Activated CD4-positive, alpha-beta T cell treated with anti-CD3 and anti-CD28 coated beads, Interleukin-2, amount 50 U/mL, for 1 hour (primary cell): ENCODE measurements at places on chromosomes 5 and 9.
A peak's percentile ranks its signal among the peaks of the same experiment; 100 is the strongest.

DNA sequence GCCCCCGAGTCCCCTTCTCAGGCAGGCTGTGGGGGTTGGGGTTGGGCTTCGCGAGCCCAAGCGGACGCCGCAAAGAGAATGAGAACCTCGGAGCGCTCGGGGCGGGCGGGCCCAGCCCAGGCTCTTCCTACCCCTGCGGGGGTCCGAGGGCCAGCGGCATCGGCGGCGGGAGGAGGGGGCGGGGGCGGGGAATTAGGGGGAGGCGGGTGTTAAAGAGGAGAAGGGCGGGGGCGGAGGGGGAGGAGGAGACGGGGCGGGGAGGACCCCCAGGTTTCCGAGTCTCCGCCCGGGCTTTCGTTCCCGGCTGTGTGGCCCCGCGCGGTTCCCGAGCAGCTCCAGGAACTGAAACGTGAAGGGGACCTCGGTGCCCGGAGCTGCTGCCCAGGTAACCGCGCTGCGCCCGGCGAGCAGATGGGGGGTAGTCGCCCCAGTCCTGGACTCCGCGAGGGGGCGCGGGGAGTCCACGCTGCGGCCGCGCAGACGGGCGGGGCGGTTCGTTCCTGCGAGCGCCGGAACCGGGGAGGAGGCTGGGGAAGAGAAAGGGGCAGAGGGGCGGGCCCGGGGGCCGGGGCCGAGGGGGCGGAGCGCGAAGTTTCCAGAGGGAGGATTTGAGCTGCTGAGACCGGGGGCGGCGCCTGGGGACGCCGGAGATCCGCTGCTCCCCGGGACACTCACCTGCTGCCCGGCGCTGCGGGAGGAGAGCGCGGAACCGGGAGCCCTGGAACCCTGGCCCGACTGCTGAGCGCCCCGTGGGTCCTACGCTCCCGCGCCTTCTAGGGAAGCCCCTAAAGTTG is 38.4 kb upstream of the PLEKHG4B start:
- no peak for DNase-seq

DNA sequence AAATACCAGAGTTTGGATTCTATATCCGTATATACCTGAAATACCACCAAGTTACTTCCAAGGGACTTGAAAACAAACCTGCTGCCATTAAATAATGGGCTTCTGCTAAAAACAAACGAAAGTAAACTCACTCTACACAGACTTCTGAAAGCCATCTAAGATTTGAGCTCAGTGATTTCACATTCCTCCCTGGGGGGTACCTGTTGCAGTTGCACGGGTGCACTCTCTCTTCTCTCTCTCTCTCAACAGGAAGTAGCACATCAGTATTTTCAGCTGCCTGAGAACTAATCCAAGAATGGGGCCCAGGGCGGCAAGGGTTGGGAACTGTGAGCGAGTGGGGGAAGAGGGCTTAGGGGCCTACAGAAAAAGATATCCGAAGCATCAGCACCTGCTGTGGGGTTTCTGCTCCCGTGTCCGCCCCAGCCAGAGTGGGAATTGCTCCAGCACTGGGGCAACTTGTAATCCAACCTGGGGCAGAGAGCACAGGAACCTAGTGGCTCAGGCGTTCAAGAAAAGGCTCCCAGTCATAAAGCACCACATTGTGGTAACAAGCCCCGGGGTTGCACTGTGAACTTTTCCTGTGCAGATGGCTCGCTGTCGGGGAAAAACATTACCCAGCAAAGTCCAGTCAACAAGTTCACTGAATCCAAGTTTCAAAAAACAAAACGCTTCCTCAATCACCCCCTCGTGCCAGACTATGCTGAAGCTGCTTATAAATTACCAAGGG is 99.8 kb downstream of the EFNA5 start:
- peak; percentile 5 for DNase-seq

DNA sequence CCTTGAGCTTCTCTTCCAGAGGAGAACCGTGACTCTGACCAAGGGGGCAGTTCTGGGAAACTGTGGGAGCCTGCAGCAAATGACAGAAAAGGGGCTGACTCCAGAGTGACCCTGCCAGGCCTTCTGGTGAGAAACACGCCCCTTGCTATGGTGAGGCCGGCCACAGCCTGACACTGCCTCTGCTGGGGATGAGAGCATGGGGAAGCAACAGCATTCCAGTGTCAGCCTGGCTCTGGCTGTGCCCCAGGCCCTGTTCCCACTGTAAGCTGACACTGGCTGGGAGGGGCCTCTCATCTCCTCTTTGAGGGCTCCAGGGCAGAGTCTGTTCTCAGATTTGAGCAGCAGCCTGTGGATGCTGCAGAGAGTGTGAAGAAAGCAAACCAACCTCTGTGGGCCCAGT is 180.0 kb upstream of the IL12B start:
- no peak for DNase-seq

DNA sequence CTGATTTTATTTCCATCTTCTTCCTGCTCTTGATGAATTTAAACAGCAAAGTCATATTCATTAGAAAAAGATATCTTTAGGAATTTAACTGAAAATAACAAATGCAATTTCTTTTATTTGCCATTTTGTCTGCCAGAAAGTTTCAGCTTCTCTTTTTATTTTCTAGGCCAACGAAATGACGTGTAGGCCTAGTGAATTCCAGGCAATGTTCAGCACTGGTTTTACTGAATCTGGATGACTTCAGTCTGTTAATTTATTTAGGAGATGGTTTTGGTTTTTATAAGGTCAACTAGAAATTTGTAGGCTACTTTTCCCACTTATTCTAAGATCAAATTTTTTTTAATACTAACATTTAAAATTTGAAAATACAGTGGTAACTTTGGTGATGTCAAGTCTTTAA is 129.1 kb upstream of the VCAN start:
- no peak for DNase-seq

DNA sequence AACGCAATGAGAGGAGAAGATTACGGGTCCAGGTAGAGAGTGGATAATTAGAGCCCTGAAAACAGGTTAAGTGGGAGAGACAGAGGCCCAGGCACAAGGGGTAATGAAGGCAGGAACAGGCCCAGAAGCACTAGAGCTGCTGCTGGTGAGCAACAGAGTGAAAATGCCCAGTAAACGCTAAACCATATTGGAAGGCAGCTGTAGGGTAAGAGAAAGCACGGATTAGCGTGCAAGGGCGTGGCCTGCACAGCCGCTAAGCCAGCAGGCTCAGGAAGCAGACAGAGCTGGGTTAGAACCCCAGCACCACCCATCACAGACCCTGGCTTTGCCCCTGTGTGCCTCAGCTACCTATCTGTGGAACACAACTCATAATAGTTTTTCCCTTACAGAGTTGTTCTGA is 93.2 kb downstream of the PAX5 start:
- no peak for DNase-seq

DNA sequence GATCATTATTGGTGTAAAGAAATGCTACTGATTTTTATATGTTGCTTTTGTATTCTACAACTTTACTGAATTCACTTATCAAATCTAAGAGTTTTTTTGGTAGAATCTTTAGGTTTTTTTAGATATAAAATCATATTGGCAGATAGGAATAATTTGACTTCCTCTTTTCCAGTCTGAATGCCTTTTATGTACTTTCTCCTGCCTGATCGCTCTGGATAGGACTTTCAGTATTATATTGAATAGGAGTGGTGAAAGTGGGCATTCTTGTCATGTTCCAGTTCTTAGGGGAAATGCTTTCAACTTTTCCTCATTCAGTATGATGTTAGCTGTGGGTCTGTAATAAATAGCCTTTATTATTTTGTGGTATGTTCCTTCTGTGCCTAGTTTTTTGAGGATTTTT is 8.3 kb downstream of the AHRR start:
- no peak for DNase-seq

DNA sequence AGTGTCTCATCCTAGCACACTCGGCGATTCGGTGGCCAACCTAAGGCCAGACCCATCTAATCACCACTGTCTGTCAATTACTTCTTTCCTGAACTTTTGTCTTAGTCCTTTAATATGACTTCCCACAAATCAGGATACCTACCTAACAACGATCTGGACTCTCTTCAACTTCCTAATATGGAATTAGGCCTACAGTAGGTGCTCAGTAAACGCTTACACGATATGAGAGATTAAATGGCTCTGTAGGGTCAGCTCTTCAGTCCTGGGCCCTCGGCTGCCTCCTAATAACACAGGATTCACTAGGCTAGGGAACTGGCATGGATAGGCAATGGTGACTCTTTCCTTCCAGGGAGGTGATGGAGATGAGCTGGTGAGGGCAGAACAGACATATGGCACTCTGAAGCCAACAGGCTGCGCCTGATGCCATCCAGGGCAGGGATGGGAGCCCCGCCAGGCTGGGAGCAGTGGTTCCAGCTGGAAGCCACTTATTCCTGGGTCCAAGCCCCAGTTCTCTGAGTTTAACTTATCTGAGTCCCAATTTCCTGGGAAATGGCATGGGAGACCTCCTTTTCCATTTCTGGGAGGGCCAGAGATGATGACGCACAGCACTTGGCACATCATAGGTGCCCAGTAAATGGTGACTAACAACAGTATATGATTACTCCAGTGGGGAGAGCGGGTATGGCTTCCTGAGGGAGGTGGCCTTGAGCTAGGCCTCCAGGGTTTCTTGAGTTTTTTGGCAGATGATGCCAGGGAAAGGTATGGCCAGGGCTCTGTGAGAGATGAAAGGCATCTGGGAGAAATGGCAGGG is 7.3 kb downstream of the PDGFRB start:
- DNase-seq, result no peak

DNA sequence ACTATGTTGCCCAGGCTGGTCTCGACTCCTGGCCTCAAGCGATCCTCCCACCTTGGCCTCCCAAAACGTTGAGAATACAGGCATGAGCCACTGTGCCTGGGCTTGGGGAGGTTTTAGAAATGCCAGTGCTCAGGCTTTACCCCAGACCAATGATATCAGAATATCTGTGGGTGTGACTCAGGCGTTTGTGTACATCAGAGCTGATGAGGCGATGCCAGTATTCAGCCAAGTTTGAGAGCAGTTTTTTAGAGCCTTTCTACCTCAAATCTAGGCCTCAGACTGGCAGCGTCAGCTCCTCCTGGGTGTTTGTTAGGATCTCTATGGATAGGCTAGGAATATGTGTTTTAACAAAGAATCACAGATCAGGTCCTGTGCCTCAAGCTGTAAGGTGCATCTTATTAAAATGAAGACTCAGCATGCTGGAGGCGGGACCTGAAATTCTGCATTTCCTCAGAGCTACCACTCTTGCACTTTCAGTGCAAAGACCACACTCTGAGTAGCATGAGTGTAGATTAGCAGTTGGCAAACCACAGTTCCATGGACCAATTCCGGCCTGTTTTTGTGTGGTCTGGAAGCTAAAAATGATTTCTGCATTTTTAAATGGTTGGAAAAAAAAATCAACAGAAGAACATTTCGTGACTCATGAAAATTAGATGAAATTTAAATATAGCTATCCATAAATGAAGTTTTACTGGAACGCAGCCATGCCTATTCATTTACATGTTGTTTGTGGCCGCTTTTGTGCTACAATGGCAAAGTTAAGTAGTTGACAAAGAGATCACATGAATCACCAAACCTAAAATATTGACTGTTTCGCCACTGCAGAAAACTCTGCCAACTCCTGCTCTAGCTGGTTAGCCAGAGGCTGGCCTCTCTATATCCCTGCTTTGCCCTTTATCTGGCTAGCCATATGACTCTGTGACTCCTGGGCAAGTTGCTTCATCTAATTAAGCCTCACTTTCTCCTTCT is 92.2 kb downstream of the KLF4 start:
- DNase-seq, result no peak

DNA sequence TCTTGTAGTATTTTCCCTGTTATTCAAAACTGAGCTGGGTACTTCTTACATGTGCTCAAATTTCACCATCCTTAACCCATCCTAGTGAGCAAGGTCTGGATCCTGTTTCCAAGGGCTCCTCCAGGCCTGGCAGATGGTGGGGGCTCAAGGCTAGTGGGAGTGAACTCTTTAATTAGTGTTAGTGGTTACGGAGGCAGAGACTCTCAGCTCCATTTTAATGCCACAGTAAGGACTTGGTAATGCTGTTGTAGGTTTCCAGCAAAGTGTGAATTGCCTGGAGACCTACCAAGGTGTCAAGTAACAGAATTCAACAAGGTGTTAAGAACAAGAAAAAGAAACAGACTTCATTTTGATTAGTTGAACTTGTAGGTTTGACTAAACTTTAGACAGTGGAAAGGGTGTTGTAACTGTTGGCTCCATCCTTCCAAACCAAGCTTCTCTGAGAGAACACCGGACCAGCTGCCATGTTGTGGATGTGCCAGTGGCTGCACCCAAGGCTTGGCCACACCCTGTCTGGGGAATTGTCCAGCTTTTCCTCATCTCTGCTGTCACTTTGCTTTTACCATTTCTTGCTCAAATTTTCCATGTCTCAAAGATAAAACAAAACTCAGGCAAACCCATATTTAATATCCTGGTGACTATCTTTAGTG is 98.7 kb downstream of the ADCY2 start:
- DNase-seq, result no peak

- DNase-seq, result no peak
These were observed 86.7 kb downstream of the KCNIP1 start for GRCh38 chr5:170590566-170590965.

- no peak for DNase-seq
These were observed 531.6 kb upstream of the CLINT1 start for GRCh38 chr5:158390577-158390976.

DNA sequence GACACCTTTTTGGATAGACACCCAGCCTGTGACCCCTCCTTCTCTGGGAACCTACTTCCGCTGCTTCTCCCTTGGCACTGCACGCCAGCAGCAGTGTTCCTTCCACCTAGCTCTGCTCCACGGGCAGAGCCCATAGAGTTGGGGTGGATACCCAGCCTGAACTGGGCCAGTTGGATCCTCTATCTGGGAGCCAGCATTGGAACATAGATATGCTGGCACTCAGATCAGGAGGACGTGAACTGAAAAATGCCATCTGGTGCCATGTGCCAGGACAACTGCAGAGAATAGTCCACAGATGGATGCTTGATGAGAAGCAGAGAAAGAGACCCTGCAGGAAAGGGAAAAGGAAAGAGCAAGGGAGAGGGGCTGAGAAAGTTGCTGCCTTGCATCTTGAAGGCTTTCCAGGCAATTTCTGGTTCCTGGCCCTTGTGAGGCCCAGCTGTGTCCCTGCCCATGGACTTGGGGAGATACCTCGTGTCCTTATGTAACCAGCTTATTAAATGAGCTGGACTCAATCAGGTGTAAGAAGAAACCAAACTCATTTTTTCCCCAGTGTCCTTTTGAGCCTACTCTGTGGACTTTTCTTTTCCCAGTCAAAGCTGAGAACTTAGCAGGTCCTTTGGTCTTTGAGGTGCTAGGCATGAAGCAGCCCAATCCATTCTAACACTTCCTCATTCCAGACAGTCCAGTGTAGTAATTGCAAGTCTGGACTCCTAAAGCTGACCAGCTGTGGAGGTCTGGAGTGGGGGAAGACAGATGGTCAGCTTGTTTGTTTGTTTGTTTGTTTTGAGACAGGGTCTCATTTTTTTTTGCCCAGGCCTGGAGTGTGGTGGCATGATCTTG is 39.1 kb downstream of the ANGPTL2 start:
- DNase-seq, result no peak

GRCh38 chr5:123120197-123120596 is 31.2 kb downstream of the PRDM6 start:
- DNase-seq, result no peak

- DNase-seq, result no peak
These were observed 139.8 kb downstream of the DROSHA start for GRCh38 chr5:31392061-31392460.

- peak; percentile 82 for DNase-seq
These were observed 3.8 kb downstream of the IER5L start for GRCh38 chr9:129174102-129174723.
